ENCODE measurements at places on chromosomes 13 and 19. TPM values are rescaled to one million over a fixed set of nuclear protein-coding genes. Genes with fewer than 3 reads are reported as not detected.

The ZNF888 gene
- 3.7 TPM for total RNA-seq

The RGCC gene
- total RNA-seq, result 548 TPM

The ZNF554 gene
- total RNA-seq, result 3.2 TPM

The C19orf73 gene
- total RNA-seq, result 3.9 TPM

The CD37 gene
- total RNA-seq, result 288 TPM

The CCDC106 gene
- 1.6 TPM for total RNA-seq

The DAND5 gene
- total RNA-seq, result not detected

The AP1M2 gene
- not detected for total RNA-seq

The TSKS gene
- total RNA-seq, result 0.87 TPM

The NOVA2 gene
- total RNA-seq, result not detected

The OR4F17 gene
- not detected for total RNA-seq

The PSG6 gene
- not detected for total RNA-seq

The COX7A1 gene
- not detected for total RNA-seq

The IGFL2 gene
- total RNA-seq, result not detected

GRCh38 chr19:33697766-33698165 is 76.0 kb downstream of the CHST8 start:
- H3K4me1 ChIP-seq, result peaks cover 2% of the 10 kb centered on the region
- H3K27ac ChIP-seq, result peak overlapping the region; percentile 19
- H3K4me3 ChIP-seq, result no peak overlapping the region
- H3K27me3 ChIP-seq, result peaks cover 41% of the 10 kb centered on the region
- H3K36me3 ChIP-seq, result peaks cover 2% of the 10 kb centered on the region

GRCh38 chr19:46946611-46947238 is 72.9 kb upstream of the NPAS1 start:
- H3K36me3 ChIP-seq, result peaks cover 7% of the 10 kb centered on the region
- no peak for DNase-seq
- peaks cover 47% of the 10 kb centered on the region for H3K4me1 ChIP-seq
- no peak overlapping the region for H3K4me3 ChIP-seq

DNA sequence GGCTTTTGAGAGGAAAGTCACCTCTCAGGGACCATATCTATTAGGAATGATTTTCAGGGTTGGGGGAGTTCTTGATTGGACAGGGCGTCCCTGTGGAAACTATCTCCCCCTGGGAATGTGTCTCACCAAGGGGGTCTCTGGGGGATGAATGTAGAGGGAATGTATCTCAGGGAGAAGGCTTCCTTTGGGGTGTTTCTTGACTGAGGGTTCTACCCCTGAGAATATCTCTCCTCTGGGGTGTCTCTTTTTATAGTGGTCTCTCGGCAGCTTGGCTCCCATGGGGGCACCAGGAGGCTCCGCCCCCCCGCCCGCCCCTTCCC is 1.0 kb downstream of the RTBDN start:
- no peak for DNase-seq
- H3K27me3 ChIP-seq, result peaks cover 75% of the 10 kb centered on the region
- H3K36me3 ChIP-seq, result no peaks in the 10 kb centered on the region
- H3K27ac ChIP-seq, result no peak overlapping the region

GRCh38 chr19:32131005-32131404 is 214.4 kb upstream of the ZNF507 start:
- H3K27ac ChIP-seq, result no peak overlapping the region
- H3K36me3 ChIP-seq, result no peaks in the 10 kb centered on the region
- H3K27me3 ChIP-seq, result no peaks in the 10 kb centered on the region
- no peaks in the 10 kb centered on the region for H3K4me1 ChIP-seq
- DNase-seq, result no peak

GRCh38 chr19:14410091-14411051 is 8.8 kb downstream of the DDX39A start:
- peak; percentile 44 for DNase-seq
- peak overlapping the region; percentile 93 for H3K27ac ChIP-seq
- H3K4me3 ChIP-seq, result peak overlapping the region; percentile 88
- H3K4me1 ChIP-seq, result peaks cover 61% of the 10 kb centered on the region
- no peaks in the 10 kb centered on the region for H3K27me3 ChIP-seq

- H3K27me3 ChIP-seq, result no peaks in the 10 kb centered on the region
- DNase-seq, result no peak
- peaks cover 6% of the 10 kb centered on the region for H3K36me3 ChIP-seq
- peaks cover 26% of the 10 kb centered on the region for H3K4me1 ChIP-seq
- H3K4me3 ChIP-seq, result peak overlapping the region; percentile 97
Observed at GRCh38 chr19:15379999-15380647, 536 bp upstream of the AKAP8 start.

GRCh38 chr13:104015646-104016396 is 949.6 kb upstream of the SLC10A2 start:
- no peak for DNase-seq
- H3K4me3 ChIP-seq, result no peak overlapping the region
- no peak overlapping the region for H3K27ac ChIP-seq
- H3K36me3 ChIP-seq, result no peaks in the 10 kb centered on the region

DNA sequence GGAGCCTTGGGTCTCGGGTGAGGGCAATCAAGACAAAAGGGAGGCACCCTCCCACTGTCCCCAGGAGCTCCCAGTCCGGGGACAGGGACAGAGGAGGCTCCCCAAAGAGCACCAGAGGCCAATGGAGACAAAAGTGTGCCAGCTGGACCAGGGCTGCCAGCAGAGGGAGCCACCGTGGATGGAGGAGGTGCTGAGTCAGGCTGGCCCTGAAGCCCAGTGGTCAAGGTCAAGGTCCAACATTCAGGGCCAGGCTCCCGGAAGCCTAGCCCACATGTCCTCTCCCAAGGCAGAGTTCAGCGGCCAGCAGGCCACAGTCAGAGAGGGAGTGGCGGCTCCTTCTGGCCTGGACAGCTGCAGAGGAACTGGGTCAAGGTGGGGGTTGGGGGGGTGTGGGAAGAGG is 8.4 kb downstream of the COL5A3 start:
- peaks cover 20% of the 10 kb centered on the region for H3K36me3 ChIP-seq
- peak overlapping the region; percentile 56 for H3K4me3 ChIP-seq
- H3K27me3 ChIP-seq, result peaks cover 12% of the 10 kb centered on the region
- H3K4me1 ChIP-seq, result peaks cover 52% of the 10 kb centered on the region

DNA sequence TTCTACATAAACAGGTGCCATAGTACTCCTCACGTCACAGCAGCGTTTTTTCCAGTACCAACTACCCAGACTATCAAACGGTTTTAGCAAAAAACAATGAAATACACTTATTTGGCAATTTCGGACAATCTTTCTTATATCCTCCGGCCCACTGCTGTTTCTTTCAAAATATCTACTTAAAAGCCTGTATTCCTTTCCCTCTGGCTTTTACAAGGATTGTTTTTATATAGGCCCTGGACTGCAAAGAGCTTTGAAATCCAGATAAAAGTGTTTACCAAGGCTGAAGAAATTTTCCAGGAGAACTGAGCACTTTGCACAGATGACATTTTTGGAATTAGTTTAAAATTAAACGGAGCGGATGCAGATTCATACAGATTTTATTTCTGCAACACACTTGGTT is 255.9 kb upstream of the STARD13 start:
- peak overlapping the region; percentile 99 for H3K27ac ChIP-seq
- H3K4me3 ChIP-seq, result peak overlapping the region; percentile 93
- no peak for DNase-seq
- no peaks in the 10 kb centered on the region for H3K27me3 ChIP-seq
- peaks cover 25% of the 10 kb centered on the region for H3K4me1 ChIP-seq

GRCh38 chr13:59674616-59675015 is 489.1 kb downstream of the DIAPH3 start:
- no peaks in the 10 kb centered on the region for H3K27me3 ChIP-seq
- no peak for DNase-seq
- H3K36me3 ChIP-seq, result no peaks in the 10 kb centered on the region
- H3K4me3 ChIP-seq, result no peak overlapping the region

GRCh38 chr19:10812902-10813404 is 23.1 kb downstream of the TMED1 start:
- no peak overlapping the region for H3K4me3 ChIP-seq
- H3K36me3 ChIP-seq, result peaks cover 5% of the 10 kb centered on the region
- DNase-seq, result no peak
- peak overlapping the region; percentile 89 for H3K27ac ChIP-seq

- no peak overlapping the region for H3K4me3 ChIP-seq
- no peaks in the 10 kb centered on the region for H3K27me3 ChIP-seq
- H3K4me1 ChIP-seq, result peaks cover 42% of the 10 kb centered on the region
- H3K36me3 ChIP-seq, result peaks cover 2% of the 10 kb centered on the region
- DNase-seq, result no peak
- H3K27ac ChIP-seq, result no peak overlapping the region
Observed at GRCh38 chr13:27631665-27632064, 10.0 kb downstream of the POLR1D start.

- no peak overlapping the region for H3K27ac ChIP-seq
- H3K4me3 ChIP-seq, result no peak overlapping the region
- H3K27me3 ChIP-seq, result peaks cover 20% of the 10 kb centered on the region
- H3K36me3 ChIP-seq, result peaks cover 5% of the 10 kb centered on the region
Observed at GRCh38 chr13:26864576-26864975, 104.0 kb upstream of the GPR12 start.

DNA sequence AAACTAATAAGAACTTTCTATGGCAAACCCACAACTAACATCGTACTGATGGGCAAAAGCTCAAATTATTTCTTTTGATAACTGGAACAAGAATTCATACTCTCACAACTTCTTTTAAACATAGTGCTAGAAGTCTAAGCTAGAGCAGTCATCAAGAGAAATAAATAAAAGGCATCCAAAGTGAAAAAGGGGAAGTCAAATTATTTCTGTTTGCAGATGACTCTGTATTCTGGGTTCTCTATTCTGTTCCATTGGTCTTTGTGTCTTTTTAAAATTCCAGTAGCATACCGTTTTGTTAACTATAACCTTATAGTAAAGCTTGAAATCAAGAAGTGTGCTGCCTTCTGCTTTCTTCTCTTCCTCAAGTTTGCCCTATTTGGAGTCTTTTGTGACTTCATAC is 1215.9 kb downstream of the UQCRFS1 start:
- no peak overlapping the region for H3K27ac ChIP-seq
- H3K27me3 ChIP-seq, result no peaks in the 10 kb centered on the region
- DNase-seq, result no peak
- no peaks in the 10 kb centered on the region for H3K36me3 ChIP-seq
- H3K4me3 ChIP-seq, result no peak overlapping the region
- no peaks in the 10 kb centered on the region for H3K4me1 ChIP-seq

GRCh38 chr19:54133312-54133956 is 4.1 kb upstream of the CNOT3 start:
- H3K27me3 ChIP-seq, result no peaks in the 10 kb centered on the region
- no peaks in the 10 kb centered on the region for H3K36me3 ChIP-seq
- H3K4me1 ChIP-seq, result peaks cover 9% of the 10 kb centered on the region
- no peak for DNase-seq

GRCh38 chr19:58304255-58304654 is 922 bp upstream of the ERVK3-1 start:
- peaks cover 6% of the 10 kb centered on the region for H3K36me3 ChIP-seq
- H3K4me3 ChIP-seq, result no peak overlapping the region

DNA sequence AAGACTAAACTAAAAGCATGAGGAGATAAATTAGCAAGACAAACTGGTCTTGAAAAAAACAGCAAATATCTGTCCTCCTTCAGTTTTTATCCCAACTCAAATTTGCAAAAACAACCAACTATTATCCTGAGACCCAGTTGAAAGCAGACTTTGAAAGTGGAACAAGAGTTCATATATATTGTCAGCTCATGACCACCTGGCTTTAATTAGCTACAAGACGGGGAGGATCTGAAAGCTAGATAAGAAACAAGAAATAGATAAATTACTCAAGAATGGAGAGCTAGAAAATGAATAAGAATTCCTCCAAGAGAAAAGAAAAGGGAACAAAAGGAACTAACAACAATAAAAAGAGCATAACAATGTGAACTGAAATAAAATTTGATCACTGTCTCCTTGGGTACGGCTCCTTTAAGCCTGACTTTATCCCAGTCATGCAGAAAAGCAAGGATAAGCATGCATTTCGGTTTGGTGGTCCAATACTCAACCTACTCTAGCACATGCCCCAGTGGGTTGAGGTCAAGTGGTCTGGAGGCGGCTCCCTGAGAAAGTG is 246.9 kb downstream of the DCLK1 start:
- no peak overlapping the region for H3K4me3 ChIP-seq
- no peaks in the 10 kb centered on the region for H3K36me3 ChIP-seq
- no peak for DNase-seq
- no peaks in the 10 kb centered on the region for H3K27me3 ChIP-seq

DNA sequence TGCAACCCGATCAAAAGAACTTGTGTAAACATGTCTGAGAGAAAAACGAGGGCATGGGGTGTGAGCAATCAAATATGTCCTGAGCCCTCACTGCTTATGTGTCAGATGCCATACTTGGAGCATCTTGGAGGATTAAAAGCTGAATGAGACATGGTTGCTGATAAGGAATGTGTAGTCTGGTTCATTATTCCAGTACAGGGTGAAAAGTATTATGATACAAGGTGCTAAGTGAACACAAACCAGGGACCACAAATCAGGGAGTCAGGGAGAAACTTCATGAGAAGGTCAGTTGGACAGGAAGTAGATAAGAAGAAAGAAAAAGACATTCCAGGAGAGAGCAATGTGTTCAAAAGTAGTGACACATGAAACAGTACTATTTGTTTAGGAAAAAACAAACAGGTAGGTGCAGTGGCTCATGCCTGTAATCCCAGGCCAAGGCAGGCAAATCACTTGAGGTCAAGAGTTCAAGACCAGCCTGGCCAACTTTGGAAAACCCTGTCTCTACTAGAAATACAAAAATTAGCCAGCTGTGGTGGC is 2.0 kb upstream of the RCBTB1 start:
- no peak for DNase-seq
- H3K27me3 ChIP-seq, result no peaks in the 10 kb centered on the region
- H3K4me1 ChIP-seq, result peaks cover 25% of the 10 kb centered on the region
- peaks cover 2% of the 10 kb centered on the region for H3K36me3 ChIP-seq
- H3K27ac ChIP-seq, result peak overlapping the region; percentile 21
- H3K4me3 ChIP-seq, result peak overlapping the region; percentile 81

DNA sequence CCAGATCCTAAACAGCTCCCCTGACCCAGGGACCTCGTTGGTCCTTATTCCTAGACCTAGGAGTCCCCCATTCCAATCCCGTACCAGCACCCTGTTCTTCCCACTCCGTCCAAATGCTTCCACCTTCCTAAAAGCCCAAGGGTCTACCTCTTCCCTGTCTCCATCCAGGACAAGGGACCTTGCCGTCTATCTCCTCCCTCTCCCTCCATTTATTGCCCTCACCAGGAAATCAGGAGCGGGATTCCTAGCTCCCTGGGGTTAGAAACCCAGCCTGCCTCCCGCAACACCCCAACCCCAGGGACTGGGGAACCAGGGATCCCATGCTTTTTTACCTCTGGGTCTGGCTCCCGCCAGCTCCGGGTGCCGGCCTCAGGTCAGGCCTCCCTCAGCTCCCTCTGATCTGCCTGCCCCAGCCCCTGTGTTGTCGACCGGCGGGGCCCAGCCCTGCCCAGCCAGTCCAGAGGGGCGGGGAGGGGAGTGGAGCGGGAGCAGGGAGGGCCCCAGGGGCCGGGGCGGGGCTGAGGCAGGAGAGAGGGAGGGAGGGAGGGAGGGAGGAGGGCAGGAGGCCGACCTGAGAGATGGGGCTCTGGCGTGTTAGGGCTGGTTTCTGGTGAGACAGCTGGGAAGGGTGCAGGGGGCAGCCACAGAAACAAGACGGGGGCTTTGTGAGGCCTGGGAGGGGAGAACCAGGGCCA is at the start of gene B3GNT8:
Gene B3GNT8, minus strand, starts transcription at position 423 of the 695 bp plus-strand sequence. CDS start 596 bp downstream, outside the sequence.
- peak within 1 kb of the TSS; percentile 98 for H3K4me3 ChIP-seq
- H3K27me3 ChIP-seq, result no peaks in the 10 kb centered on the region
- H3K4me1 ChIP-seq, result peaks cover 28% of the 10 kb centered on the region
- DNase-seq, result no peak
- peaks cover 5% of the 10 kb centered on the region for H3K36me3 ChIP-seq
